Right renal pelvis (tissue), 4 donors: ENCODE measurements at places on chromosomes 7 and 10.
A peak's percentile ranks its signal among the peaks of the same experiment; 100 is the strongest.

DNA sequence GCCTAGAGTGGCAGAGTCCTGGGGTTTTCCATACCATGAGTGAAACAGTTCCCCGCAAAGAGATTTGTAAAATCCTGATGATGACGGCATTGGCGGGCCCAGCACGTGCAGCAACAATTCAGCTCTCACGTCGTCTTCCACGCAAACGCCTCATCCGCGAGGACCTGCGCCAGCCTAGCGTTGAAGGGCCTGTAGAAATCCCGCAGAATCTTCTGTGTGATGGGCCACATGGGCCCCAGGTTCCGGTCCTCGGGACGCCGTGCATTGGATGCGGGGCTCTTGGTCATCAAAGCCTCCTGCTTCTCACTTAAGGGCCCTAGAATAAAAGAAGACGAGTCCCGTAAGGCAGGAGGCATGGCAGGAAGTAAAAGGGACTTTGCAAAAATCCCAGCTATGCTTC lies 83.4 kb downstream of the CHST15 start:
- DNase-seq, result no peak

DNA sequence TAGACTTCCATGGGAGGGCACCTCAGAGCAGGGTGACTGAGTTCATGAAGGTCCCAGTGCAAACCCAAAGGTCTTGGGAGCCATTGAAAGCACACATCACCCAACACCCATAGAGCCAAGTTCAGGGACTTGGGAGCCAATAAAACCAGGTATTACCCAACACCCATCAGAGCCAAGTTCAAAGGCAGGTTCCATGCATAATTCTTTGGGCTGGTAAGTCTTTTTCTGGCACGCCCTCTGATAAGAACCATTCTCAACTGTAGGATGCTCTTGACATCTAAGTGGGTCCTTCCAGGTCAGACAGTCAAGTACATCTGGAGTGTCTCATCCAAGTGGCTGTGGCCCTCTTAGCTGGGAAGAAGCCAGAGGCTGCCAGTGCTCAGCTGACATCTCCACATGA lies 63.2 kb downstream of the EBF3 start:
- DNase-seq, result no peak

DNA sequence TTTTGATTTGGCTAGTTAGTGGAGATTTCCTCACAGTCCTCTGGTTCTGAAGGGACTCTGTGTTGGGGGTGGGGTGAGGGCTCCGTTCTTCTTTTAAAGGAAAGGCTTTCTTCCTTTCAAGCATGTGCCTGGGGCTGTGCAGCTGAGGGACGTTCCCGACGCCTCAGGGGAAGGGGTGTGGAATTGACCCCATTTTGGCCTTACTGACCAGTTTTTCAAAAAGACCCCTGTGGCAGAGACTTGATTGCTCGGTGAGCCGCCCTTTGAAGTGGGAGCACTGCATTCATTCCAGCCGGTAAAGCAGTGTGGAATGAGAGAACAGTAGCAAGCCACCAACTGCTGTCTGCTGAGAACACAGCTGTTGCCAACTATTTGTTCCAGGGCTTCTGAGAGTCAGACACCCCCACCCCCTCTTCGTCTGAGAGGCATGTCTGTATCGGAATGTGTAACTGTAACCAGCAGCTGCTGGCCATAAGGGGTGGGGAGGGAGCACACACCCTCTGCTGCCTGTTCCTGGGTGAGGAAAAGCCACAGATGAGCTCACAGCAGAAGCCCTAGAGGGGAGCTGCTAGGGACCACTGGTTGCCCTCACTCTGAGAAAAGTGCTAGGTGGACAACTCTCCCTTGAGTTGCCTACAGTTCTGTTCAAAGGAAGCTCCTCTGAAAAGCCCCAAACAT lies 33.2 kb downstream of the WBP1L start:
- peak; percentile 85 for DNase-seq

DNA sequence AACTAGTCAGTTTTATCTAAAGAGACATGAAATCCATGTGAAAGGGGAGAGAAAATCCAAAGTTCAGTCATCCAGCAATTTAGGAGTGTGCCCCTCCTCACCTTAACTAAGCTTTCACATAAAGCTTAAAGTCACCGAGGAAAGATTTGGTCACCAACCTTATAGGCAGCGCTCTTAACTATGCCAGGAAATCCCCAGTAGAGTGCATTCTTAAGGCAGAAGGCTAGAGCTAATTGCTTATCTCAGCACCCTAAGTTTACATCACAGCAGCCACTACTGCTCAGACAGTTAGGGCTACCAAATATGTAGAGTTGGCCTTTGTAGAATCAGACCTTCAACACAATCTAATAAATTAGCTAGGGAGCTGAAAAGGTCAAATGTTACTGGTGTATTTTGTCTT lies 47.9 kb downstream of the MTPN start:
- no peak for DNase-seq

DNA sequence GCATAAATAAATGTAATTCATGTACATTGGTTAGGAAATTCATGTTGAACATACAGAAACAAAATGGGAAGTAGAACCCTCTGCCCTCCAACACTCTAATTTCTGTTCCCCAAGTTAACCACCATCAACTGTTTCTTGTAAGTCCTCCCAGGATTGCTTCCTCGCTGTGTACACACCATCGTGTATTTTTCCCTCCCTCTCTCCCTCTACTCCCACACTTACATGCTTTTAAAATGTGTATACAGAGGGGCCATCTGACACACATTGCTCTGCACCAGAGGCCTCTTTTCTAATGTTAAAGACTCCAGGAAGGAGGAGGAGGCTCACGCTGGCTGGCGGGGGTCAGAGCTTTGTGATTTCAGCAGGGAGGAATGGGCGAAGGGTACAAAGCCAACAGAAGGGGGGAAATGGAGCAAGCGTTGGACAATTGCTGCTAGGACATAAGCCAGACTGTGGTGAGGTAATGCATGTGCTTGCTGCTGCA lies 1.9 kb upstream of the EPHA1 start:
- no peak for DNase-seq

- no peak for DNase-seq
These were observed 575.7 kb downstream of the REEP3 start for GRCh38 chr10:64096941-64097340.

DNA sequence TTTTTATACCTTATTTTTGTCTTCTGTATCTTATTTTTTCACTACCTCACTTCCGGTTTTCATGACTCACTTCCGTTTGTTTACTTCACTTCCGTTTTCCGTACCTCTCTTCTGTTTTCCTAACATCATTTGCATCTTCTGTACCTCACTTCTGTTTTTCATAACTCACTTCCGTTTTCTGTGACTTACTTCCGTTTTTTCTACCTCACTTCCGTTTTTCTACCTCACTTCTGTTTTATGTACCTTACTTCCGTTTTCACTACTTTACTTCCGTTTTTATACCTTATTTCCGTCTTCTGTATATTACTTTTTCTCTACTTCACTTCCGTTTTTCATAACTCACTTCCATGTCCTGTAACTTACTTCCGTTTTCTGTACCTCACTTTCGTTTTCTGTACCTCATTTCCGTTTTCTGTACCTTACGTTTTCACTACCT lies 492.5 kb upstream of the AKR1E2 start:
- DNase-seq, result no peak

DNA sequence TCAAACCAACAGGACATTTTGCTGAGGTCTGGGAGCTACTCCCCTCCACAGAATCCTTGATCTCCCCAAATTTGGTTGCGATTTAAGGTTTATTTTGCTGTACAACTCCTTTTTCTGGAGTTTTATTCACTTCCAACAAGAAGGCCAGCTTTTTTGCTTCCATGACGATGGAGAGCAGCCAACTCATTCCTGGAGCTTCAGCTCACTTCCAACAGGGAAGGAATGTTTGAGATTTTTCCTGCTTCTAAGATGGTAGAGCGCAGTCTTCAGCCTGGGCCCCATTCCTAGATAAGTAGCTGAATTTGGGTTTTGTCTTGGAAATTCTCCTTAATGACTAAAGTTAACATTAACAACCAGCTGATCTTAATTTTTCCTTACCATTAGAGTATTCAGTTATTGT lies 30.9 kb upstream of the CREB3L2 start:
- DNase-seq, result no peak

DNA sequence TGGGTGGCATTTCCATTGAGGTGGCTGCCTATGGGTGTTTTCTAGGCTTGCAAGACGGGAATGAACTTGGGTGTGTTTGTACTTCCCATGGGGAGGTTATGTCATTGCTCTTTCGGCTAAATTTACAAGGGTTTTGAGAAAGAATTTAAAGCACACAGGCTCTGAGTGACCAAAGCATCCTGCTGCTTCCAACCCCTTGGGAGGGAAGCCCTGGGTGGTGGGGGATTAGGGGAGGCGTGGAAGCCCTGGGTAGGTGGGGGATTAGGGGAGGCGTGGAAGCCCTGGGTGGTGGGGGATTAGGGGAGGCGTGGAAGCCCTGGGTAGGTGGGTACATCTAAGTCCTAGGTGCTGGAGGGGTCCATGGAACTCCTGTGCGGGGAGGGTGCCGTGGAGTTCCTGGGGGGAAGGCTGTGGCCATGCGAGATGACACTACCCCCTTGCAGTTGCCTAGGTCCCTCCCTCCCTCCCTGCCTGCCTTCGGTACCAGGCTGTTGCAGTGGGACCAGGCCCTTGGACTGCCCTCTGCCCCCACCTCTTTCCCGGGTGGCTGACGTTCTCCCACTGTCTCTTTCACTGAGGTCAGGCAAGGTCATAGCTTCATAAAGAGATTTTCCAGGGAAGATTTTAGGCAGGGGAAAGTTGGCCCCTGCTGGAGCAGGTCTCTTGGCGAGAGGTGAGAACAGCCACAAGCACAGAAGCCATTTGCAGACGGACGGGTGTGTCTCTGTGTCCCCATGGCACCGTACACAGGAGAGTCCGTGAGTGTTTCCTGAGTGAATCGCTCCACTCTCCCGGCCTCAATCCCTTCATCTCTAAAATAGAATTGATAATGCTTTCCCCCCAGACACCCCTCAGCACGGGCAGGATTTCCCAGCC lies 19.5 kb downstream of the PRF1 start:
- DNase-seq, result no peak

- DNase-seq, result no peak
These were observed 145.4 kb downstream of the NEURL1 start for GRCh38 chr10:103638948-103639347.

GRCh38 chr7:34011696-34012095 lies 106.4 kb downstream of the BMPER start:
- no peak for DNase-seq

DNA sequence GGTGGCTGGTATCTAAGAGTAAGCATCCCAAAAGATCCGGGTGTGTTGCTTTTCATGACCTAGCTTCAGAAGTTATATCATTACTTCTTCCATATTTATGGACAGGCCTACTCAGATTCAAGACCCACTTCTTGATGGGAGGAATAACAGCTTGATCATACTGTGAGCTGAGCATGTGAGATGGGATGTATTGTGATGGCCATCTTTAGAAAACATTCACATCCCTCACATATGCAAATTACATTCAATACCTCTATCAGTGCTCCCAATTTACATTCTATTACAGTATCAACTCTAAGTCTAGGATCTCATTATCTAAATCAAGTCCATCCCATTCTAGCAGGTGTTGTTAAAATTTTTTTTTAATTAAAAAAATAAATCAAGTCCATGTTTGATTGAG lies 99.8 kb upstream of the OIT3 start:
- no peak for DNase-seq

GRCh38 chr10:80497187-80498077 lies 40.3 kb upstream of the SH2D4B start:
- no peak for DNase-seq

- no peak for DNase-seq
These were observed 184.5 kb upstream of the INHBA start for GRCh38 chr7:41887416-41887815.

- no peak for DNase-seq
These were observed 19.3 kb downstream of the AP5Z1 start for GRCh38 chr7:4794591-4795350.

DNA sequence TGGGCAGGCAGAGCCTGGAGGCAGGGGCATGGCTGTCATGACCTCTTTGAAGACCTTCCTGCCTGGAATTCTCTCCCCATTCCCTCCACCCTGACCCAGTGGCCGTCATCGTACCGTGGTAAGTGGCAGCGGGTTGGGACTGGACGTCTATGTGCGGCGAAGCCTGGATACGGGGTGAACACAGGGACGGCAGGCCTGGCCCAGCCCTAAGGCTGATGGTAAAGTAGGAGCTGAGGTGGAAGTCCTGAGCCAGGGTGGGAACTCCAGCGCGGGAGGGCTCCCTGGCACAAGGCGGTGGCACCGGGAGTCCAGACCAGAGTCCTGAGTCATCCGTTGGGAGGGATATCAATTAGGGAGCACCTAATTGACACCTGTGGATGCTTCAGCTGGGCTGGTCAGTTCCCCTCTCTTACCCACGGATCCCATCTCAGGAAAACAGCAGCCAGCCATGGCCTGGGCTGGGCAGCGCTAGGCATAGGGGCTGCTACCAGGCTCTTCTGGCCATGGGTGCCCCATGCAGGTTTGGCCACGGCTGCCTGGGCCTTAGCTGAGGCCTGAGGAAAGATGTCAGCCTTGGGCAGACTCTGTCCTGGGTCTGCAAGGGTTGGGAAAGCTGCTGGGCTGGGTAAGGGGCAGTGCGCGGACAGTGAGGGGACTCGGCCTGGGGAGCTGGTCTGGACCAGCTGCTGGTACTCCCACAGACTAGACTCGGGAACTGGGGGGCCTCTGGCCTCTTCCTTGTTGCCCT lies 3.3 kb downstream of the PPIF start:
- DNase-seq, result no peak

DNA sequence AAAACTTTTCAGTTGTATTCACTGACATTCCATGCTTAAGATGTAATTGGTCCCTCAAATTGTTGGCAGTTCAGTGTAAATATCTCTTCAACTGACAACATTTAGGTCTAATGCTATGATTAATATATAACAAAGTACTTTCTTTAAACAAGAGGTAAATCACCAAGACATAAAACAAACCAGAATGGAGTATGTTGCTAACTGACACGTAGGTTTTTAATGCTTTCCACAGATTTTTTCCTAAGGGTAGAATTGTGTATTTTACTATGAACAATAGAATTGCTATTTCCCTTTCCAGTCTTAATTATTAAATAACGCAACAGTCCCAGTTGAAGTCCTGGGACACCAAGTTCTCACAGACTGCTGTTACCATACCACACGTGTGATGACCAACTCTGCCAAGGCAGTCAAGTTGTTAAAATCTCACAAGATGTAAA lies 4.1 kb downstream of the JCAD start:
- DNase-seq, result no peak

DNA sequence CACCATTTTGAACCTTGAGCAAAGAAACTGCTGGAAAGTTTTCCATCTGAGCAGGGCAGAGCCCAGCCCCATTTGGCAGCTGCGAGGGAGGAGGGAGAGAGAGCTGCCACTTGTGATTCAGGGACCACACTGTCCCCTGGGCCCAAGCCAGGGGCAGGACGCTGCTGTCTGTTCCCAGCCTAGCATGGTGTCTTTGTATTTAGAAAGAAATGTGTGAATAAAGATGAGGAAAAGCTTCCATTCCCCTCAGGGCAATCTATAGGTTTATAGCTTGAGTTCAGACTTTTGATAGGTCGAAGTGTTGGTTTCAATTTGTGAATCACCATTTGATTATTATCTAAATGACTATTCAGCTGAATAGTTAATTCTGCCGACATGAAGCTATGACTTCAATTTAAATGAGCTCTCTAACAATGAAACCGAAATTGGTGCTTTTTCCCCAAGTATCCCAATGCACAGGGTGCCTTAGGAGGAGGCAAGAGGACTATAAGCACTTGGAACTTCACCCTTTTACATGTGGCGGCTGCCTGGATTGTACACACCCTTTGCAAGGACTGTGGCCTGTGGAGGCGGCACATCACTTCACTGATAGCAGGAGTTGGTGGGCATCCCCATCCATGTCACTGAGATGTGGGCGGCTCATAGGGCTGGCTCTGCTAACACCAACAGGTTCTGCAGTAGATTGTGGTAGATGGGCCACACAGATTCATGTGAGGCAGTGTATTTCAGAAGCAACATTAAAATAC lies 223.5 kb downstream of the CCDC3 start:
- DNase-seq, result no peak
